ENCODE measurements at places on chromosomes 1 and 21.
A peak's percentile ranks its signal among the peaks of the same experiment; 100 is the strongest.

DNA sequence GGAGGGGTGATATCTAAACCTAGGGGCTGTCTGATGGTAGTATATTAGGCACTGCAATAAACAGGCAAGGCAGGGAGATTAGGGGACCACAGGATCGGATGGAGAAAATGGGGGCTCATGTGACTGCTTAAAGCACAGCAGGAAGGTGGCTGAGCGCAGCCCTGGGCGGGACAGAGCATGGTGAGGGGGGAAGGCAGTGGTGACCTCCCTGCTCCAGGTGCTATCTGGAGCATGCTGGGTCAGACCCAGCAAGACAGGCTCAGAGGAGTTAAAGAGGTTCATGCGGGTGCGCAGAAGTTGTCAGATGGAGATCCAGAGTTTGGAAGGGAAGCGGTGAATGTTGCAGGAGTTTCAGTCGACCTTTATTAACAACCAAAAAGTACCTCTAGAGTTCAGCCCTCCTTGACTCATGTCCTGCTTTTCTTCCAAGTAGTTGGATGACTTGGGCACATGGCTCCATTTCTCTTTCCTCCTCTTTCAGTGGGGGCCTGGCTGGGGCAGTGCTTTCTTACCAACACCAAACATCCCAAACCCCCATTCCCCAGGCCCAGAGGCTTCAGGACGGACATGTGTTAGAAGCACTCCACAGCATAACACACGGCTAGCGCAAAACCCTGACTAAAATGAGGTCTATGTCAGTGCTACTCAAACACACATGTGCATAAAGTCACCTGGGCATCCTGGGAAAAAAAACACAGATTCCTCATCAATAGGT is 41.5 kb downstream of the CAPN9 start:
- no peak for DNase-seq

DNA sequence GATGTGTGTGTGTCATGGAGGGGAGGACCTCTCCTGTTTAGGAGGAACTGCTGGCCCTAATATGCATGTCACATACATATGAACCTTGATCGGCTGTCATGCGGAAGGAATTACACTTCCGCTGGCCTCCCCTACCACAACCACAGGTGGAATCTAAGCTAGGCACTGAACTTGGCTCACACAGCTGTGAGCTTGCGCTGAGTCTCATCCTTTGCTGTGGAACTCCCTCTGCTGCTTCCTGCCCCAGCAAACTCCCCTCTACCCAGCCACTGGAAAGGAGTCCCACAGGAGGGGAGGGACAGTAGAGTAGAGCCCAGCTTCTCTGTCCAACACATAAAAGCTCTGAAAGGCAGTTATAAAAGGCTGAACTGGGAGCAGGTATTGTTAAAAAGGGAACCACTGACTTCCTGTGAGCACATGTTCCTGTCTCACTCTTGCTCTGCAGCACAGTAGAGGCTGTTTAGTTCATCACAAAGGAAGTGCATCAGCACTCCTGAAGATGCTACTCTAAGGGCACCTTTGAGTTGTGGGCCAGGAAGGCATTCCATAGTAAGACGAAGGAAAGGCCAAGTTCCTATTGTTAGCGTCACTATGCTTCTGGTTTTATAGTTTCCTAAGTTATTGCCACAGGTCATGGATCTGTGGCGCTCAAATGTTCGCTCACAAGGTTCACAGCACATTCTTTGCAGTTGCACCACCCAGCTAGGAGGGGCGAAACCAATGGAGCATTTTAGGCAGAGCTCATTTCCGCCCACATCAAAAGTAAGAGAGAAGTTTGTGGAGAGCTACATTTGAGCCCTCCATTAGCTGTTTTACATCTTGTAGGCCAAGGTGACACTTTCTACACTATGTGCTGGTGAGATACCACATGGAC is 17.7 kb upstream of the PTPRC start:
- peak; percentile 83 for DNase-seq

- DNase-seq, result peak; percentile 24
Measured at GRCh38 chr1:205748403-205749233, 1.4 kb downstream of the NUCKS1 start.

DNA sequence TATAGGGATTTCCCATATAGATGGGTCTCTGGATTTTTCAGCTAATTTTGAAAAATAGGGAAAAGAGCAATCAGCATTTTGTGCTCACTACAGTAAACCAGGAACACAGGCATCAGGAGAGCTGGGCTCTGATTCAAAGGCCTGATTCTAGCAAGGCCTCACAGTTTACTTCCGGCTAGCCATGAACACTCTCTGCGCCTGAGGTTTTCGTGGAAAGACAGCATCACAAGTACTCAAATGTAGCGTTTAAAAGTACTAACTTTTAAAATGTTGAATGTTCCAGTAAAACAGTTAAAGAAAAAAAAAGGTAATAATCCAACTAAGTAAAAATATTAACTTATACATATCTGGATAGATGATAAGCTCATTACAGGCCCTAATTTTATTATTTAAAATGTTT is 120.6 kb downstream of the SLC45A1 start:
- no peak for DNase-seq

DNA sequence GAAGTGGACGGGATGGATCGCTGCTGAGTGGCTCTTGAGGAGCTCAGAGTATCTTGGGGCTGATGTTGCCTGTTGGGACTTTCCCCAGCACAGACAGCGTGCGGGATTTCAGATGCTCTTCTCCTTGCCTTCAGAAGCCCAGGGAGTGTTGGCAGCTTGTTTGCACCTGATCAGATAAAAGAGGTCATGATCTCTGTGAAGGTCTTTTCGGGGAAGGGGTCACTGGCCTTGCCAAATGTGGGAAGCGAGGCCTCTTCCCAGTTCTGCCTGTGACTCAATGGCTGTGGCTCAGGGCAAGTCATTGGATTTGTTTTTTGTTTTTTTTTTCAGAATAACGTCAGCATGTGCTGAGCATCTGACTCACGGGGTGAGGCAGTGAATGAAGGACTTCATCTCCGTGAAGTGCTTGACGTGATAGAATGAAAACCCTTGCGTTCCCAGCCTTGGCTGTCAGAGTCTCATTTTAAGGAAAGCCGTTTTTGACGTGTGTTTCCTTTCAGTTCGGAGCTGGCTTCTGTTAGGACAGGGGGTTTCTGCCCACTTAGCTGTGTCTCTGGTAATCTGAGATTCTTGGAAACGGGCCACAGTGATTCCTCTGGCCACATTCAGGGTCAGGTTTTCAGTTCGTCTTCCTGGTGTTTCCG is 46.7 kb downstream of the GALNT2 start:
- no peak for DNase-seq

GRCh38 chr1:228754646-228755268 is 19.5 kb downstream of the RHOU start:
- no peak for DNase-seq

DNA sequence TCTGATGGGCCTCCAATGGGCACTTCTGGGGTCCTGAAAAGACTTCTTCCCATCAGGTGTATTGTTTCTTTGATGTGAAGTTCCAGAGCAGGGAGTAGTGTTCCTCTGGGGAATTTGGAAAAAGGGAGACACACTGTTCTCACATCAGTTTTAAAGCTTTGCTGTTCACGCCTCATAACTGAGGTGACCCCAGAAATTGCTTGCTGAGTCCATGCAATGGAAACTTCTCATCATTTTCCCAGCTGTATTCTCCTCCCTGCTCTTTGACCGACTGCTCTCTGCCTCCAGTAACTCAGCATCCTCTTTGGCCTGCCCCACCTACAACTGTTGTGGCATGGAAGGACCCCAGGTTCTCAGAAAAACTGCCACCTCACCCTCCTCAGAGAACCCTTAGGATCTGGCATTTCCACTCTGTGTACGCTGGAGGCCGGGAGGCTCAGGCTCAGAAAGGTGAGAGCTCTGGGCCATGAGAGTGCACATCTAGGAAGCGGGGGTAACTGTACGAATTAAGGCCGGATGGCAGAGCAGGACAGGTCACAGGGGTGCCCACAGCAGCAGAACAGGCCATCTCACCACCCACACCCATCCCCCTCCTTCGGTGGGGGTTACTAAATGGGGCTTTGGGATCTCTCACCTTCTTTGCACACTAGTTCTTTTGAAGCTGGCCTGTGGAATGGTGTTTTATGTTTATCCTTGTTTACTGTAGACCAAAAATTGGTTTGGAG is 51.2 kb downstream of the STX6 start:
- no peak for DNase-seq

DNA sequence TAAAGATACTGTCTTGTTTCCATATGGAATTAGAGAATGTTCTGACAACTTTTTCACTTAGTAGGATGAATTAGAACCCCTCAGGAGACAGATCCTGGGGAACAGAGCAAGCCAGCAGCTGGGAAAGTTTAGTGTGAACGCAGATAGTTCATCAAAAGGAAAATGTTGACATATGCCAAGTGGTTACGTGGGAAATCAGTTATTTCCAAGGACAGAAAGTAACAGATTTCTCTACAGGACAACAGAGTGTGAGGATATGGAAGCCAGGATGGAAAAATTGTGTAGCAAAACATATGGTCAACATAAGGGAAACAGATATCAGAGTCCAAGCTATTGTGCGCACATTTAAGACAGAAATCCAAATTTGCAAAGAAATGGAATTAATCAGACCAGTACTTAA is 419.5 kb downstream of the LRRIQ3 start:
- DNase-seq, result no peak

GRCh38 chr21:46247699-46248421 is 19.3 kb upstream of the LSS start:
- no peak for DNase-seq

- DNase-seq, result no peak
Measured at GRCh38 chr21:30117631-30118030, 49.0 kb downstream of the CLDN17 start.

DNA sequence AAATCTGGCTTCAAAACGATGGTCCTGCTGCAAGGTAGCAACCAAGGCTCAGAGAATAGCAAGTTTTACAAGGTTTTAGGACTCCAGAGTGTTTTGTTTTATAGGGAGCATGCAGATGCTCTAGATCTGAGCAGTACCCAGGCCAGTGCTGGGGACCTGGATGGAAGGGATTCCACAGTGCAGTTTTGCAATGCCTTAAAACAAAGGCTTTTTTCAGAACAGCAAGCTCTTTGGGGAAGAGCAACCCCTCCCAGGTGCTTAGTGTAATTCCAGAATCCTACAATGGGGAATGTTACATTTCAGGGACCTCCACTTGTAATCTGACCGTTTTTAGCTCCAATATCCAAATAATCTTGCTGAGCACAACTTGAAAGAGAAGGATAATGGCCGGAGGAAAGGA is 6.7 kb downstream of the ROR1 start:
- DNase-seq, result no peak

GRCh38 chr1:7372477-7373120 is 398.5 kb upstream of the VAMP3 start:
- no peak for DNase-seq

DNA sequence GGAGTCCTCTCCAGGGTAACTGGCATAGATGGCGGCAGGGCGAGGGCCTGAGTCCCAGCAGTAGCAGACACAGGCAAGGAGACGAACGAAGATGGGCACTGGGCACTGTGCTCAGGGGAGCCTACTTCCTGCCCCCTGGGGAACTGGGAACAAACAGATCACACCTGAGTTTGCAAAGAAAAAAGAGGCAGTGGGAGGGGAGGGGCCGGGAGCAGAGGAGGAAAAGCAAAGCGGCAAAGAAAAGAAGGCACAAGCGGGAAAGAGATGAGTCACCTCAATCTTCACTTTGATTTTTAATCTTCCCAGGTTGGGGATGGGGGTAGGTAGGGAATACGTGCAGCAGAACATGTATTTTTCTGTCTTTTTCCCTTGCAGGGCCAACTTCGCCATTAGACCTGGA is 44.0 kb downstream of the ZSCAN20 start:
- no peak for DNase-seq

DNA sequence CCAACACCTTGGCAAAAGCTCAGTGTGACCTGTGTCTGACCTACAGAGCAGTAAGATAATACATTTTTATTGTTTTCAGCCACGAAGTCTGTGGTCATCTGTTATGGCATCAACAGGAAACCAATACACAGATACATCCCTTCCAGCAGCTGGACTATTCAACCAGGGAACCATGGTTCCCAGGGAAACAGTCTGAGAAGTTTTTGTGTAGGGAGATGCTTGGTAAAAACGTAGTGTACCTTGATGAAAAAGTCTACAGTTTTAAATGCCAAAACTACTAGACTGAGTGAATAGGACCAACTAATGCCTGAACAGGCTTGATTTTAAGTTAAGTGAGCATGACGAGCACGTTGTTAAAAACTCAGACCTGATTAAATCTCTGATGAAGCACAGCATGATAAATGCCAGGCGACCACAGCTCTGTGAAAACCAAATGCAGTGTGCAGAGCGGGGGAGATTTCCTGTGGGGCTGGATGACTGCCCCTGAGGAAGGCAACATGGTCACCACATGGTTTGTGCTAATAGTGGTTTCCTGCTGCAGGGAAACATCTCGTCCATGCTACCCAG is 228.9 kb downstream of the TNR start:
- DNase-seq, result no peak

DNA sequence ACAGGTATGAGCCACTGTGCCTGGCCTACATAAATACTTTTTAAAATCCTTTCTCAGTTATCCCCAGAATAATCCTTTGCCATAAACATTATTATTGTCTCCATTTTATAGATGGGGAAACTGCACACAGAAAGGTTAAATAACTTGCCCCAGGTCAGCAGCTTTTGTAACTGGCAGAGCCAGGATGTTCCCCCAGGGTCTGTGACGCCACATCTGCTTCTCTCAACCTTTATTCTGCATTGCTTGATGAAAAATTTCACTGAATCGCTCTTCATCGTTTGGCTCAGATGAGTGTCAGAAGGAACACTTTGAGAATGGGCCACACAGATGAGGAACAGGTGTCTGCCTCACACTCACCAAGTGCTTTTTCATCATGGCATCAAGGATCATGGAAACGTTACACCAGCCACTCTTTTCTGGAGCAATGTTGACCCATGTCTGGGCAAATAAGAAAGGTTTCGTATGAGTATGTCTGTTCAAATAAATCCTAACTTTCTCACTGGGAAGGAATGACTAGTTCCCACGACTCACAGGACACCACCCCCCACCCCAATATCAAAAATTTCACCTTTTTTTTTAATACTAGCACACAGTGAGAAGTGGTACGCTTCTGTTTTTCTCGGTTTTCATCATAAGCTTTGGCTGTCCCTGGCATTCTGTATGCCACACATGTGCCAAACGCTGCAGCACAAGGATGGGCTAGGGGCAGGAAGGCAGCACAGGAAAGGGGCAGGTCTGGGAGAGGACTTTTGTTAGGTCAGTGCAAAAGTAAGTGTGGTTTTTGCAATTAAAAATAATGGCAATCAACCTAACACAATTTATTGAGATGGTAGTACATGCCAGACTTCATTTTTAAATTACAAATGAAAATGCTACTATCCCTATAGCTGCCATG is 9.0 kb upstream of the PTGFRN start:
- no peak for DNase-seq

Data from activated CD4-positive, alpha-beta T cell treated with anti-CD3 and anti-CD28 coated beads, Interleukin-2, amount 10 ng/mL, durations not matched to agents 7 days and 5 days (primary cell).